Body of pancreas (tissue), 4 donors: ENCODE measurements at places on chromosomes 6 and 20.

GRCh38 chr6:32105433-32105832 is 3.7 kb downstream of the TNXB start:
- no peak for DNase-seq

GRCh38 chr6:44268095-44268628 is 2.1 kb upstream of the TMEM151B start:
- DNase-seq, result peak; percentile 62

DNA sequence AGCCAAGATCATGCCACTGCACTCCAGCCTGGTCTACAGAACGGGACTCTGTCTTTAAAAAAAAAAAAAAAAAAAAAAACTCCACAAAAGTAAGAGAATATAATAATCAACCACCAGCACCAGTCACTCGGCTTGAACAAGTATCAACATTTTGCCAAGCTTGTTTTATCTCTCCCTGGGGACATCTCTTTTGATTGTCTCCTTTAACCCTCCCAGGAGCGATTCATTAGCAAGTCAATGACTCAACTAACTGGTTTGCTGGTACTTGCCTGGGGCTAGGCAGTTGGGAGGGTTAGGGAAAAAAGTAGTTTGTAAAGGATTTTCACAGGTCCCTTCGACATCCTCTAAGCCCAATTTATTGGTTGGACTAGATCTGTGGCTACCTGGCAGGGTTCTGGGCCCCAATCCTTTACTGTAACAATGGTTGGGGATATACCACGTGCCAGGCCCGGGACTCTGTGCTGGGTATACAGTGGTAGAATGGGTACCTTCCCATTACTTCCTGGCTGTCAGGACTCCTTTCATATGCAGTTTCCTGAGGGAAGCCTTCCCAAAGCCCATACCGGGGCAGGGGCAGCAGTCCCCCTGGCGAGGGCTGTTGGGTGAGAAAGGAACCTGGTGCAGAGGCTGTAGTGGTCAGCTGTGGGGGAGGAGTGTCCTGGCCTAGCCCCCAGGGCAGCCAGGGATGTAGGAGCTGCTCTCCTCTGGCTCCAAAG is 12.2 kb downstream of the TGIF2 start:
- DNase-seq, result no peak

DNA sequence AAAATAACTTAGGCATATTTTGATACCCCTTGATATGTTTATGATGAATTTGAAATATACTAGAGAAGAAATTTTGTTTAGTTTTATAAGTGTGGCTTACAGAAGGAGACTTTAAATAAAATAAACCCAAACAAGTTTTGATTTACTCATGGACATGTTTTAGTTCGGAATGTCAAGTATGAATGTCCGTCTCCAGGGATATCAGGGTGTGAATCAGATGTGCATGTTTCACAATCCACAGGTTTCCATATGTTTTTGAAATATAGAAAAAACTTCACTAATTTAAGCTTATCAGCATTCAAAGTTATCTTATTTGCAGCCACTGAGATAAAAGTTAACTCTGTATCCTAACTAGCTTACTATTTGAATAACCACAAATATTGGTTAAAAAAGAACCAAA is 51.5 kb downstream of the PLCB1 start:
- DNase-seq, result no peak

DNA sequence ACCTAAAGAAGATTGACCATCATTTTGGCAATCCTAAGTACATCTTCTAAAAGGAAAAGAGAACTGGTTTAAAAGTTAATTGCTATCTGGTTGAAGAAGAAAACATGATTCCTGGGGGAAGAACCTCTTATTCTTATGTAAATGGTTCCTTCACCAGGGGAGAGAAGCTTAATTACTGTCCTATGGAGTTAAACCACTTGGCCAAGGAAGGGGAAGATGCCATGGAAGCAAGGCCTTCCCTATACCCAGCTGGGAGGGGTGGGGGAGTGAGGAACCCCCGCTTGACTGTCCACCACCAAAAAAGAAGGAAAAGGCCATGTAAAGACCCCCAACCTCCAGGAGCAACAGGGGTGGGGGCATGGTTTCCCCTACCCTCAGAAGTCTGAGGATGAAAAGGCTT is 962.1 kb downstream of the GRIK2 start:
- no peak for DNase-seq

- no peak for DNase-seq
Measured at GRCh38 chr20:42646250-42646649, 543.5 kb downstream of the PTPRT start.

DNA sequence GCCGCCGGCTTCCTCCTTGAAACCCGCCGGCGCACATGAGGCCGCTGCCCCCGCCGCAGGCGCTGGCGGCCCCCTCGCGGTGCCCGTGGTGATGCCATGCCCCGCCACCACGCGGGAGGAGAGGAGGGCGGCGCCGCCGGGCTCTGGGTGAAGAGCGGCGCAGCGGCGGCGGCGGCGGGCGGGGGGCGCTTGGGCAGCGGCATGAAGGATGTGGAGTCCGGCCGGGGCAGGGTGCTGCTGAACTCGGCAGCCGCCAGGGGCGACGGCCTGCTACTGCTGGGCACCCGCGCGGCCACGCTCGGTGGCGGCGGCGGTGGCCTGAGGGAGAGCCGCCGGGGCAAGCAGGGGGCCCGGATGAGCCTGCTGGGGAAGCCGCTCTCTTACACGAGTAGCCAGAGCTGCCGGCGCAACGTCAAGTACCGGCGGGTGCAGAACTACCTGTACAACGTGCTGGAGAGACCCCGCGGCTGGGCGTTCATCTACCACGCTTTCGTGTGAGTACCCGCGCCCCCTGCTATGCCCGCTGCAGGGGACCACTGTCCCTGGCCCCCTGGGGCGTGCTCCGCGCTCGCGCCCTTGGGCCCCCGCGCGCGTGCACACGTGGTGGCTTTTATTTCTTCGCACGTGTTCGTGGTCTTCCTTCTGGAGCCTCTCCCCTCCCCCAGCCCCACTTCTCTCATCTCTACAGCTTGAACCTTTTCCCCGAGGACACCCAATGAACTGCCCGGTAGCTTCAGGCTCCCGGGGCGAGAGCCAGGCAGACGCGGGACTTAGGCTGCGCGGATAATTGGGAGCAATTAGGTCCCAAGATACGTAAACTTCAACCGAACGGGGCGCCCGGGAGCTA is 453 bp downstream of the KCNQ5 start:
- peak; percentile 40 for DNase-seq

GRCh38 chr6:6612308-6612707 is 23.8 kb downstream of the LY86 start:
- DNase-seq, result no peak

- no peak for DNase-seq
Measured at GRCh38 chr6:145051661-145052060, 683.7 kb downstream of the EPM2A start.

- no peak for DNase-seq
Measured at GRCh38 chr6:159533016-159533415, 160.0 kb downstream of the SOD2 start.

GRCh38 chr6:83381949-83382348 is 48.9 kb downstream of the ME1 start:
- DNase-seq, result no peak

GRCh38 chr6:6781172-6781872 is 192.8 kb downstream of the LY86 start:
- DNase-seq, result peak; percentile 48

DNA sequence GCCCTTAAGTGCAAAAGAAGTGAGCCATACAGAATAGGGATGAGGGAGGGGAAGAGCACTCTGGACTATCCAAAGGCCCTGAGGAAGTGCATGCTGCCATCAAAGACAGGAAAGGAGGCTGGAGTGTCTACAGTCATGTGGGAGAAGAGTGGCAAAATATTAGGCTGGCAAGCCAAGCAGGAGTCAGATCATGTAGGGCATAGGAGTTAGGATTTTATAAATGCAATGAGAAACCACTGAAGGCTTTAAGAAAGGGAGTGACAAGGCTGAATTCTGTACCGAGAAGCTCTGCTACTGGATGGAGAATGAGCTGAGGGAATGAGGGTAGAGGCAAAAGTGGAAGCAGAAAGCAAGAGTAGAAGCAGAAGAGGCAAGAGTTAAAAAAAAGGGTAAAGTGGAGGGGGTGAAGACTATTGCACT is 2.3 kb downstream of the ZSCAN31 start:
- no peak for DNase-seq

GRCh38 chr6:170295510-170296422 is 4.9 kb upstream of the DLL1 start:
- DNase-seq, result peak; percentile 70

DNA sequence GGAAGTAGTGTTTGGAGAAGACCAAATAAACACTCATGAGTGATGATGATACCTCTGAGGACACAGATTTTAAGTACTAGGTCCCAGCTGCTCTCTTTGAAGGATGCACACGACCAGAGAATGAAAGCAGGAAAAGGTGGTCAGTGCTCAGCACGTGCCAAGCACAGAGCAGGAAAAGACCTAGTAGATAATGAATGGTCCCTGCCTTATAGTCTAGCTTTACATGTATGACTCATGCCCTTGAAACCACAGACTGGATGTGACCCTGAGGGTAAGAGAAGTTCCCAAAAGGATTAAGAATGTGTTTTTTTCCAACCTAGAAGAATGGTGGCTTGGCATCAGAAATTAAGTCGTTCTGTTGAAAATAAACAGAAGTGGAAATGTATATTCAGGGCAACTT is 2.8 kb upstream of the MC3R start:
- no peak for DNase-seq
